BE2C (cell line): ENCODE measurements at places on chromosomes 16 and 17.

DNA sequence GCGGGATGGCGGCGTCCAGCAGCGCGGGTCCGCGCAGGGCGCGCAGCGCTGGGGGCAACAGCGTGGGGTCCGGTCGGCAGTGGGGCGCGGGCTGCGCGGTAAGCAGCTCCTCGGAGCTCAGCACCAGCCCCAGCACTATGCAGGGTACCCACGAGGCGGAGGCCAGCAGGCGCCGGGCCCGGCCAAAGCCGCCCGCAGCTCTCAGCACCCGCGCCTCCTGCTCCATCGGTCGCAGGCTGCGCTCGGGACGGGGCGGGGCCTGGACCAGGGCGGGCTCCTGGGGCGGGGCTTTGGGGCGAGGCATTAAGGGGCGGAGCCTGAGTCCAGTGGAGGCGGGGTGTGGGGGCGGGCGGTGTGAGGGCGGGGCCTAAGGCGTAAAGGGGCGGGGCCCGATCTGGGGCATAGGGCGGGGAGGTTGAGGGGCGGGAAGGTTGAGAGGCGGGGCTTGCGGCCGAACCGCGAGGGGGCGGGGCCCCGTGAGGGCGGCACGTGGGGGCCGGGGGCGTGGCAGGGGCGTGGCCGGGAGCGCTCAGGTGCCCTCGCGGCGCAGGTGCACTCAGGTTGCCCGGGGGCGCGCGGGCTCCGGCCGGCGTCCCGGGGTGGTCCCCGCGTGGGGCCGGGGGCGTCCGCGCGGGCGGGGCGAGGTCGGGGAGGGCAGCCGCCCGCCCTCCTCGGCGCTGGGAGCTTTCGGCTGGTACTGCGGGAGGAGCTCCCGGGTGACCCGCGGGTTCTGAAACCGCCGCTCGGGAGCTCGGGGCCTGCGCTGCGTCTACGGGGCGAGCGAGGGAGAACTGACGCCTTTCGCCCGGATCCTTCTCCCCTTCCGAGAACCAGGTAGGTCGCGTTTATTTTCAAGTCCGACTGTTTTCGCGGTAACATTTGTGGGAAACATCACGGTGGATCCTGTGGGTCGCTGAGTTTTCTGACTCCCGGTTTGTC lies 1.4 kb upstream of the SLC22A31 start:
- DNase-seq, result peak; percentile 91

GRCh38 chr17:50452630-50453300 lies 15.9 kb downstream of the CHAD start:
- DNase-seq, result no peak

- DNase-seq, result no peak
Observed at GRCh38 chr16:8257561-8257960, 332.8 kb downstream of the TMEM114 start.

GRCh38 chr17:43766413-43767052 lies 7.9 kb upstream of the SOST start:
- DNase-seq, result peak; percentile 69

- DNase-seq, result peak; percentile 87
Observed at GRCh38 chr17:76501018-76501826, at the start of gene RHBDF2. Gene RHBDF2 (minus strand): TSS chr17:76501423. CDS start chr17:76481524, 19,899 bp downstream.
